H9 (cell line): ENCODE measurements at places on chromosomes 2 and 18. TPM values are rescaled to one million over a fixed set of nuclear protein-coding genes. Genes with fewer than 3 reads are reported as not detected.

DNA sequence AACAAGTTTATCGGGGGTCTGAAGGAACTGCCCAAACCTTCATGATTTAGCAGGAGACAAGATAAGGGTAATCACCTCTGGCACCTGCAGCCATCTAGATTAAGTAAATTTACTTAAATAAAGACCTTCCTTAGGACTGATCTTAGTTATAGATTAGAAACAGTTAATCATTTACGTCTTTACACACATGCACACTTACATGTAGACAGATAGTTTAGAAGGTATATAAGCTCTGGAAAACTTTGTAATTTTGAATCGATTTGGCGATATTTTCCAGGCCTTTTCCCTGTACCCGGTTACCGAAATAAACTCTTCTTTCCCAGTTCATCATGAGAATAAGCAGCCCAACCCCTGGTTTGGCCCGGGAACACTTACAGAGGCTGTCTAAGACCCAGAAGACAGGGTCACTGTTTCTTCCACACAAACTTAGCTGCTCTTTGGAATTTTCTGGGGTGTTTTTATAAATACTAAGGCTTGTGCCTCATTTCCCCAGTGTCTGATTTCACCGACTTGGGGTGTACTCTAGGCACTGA is 560 bp upstream of the SKA1 start:
- DNase-seq, result no peak

GRCh38 chr2:73963385-73964120 is 21.2 kb upstream of the TET3 start:
- DNase-seq, result no peak

- no peak for DNase-seq
Observed at GRCh38 chr2:49813208-49813607, 658.9 kb upstream of the FSHR start.

- peak; percentile 54 for DNase-seq
Observed at GRCh38 chr2:10462178-10463083, 14.3 kb upstream of the ODC1 start.

GRCh38 chr2:151277067-151277466 is 12.4 kb downstream of the NMI start:
- no peak for DNase-seq

GRCh38 chr2:187403568-187404260 is 44.3 kb downstream of the CALCRL start:
- DNase-seq, result no peak

ARHGAP15 gene
- total RNA-seq, result not detected in 2 replicates

- DNase-seq, result no peak
Observed at GRCh38 chr2:241478166-241478565, 30.2 kb downstream of the STK25 start.

TCF23 gene
- total RNA-seq, result not detected in 2 replicates

- peak; percentile 33 for DNase-seq
Observed at GRCh38 chr2:26243470-26244308, 743 bp downstream of the HADHA start.

DNA sequence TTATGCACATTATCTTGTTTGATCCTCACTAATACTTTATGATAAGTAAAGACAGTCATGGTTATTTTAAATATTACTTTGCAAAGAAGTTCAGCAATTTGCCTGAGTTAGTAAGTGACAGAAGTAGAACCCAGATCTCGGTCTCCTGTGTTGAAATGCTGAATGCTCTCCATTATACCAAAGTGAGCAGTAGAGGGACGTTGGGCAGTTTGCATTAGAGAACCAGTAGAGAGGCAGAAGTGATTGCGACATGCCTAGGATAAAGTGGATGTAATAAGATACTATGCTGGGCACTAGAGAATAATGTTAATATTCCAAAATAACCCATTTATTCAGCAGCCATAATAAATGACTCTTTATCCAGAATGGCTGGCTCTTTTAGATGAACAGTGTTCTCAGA is 201.0 kb downstream of the PMAIP1 start:
- no peak for DNase-seq

CPSF3 gene
- 89.5 and 95.5 TPM in 2 replicates for total RNA-seq
